ENCODE measurements at places on chromosomes 7 and 10.

DNA sequence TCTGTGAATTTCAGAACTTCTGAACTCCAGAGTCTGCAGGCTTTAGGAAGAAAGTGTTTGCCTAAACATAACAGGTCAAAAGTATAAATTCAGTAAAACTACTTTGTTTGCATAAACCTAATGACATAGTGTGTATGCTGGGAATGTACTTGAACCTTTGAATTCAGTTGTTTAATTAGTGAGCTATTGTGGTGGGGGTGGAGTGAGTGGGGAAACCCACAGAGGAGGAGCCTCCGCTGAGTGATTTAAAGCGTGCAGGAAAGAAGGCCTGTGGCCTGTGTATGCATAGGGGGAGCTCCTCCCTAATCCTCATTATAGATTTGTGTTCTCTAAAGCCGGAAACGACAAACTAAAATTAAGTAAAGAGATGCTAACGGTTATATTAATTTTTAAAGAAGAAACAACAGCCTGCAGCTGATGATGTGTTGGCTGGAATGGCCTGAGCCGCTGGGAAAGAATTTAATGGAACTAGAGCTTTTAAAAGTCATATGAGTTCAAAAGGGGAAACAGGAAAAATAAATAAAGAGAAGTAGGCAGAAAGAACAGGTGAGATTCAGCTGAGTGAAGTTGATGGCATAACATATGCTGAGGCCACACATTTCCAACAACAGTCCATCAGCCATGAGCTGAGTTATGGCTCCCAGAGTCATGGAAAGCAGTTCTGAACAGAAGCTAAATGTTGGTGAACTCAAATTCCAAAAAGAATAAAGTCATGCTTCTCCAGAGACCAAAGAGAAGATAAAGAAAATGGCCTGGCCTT lies 595.0 kb downstream of the GRM8 start:
- DNase-seq: no peak

GRCh38 chr7:108226816-108227299 lies 96.7 kb upstream of the LAMB4 start:
- no peak for DNase-seq

DNA sequence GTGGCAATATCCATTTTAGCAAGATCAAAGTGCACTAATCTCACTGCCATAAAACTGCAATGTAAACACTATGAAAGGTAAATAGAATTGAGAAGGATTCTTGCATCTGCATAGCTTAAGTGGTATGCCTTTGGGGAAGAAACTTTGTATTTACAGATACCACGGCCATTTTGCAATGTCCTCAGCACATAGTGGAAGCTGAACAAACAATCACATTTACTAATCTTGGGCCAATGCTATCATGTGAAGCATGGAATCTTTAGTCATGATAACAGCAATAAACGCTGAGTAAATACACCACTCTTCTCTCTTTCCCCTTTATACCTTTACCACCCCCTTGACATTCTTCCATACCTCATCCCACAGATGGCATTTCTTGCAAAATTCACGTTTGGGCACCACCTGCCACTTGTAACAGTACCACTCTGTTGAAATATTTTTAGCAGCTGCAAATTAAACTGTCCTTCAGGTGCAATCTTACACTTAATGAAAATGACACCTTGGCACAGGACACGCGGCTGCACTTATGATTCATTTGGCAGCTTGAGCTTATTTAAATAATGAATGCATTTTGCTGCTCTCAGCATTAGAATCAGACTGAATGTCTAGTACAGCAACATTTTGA lies 171.8 kb downstream of the SEMA3A start:
- DNase-seq: no peak

GRCh38 chr10:58989486-58990039 lies 186.9 kb upstream of the PHYHIPL start:
- no peak for DNase-seq

DNA sequence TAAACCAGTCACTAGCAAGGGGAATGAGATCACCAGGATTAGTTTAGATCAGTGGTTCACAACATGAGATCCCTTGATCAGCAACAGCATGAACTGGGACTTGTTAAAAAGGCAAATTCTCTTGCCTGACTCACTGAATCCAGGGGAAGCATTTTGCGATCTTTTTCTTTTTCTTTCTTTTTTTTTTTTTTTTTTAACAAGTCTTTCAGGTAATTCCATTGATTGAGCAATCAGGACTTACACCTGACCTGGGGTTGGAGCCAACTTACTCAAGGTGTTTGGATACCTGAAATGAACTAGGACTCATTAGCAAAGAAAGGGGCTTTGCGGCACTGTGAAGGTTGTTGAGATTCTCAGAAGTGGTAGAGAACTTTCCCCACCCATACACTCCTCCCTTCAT lies 47.1 kb upstream of the PRR15 start:
- DNase-seq: no peak

DNA sequence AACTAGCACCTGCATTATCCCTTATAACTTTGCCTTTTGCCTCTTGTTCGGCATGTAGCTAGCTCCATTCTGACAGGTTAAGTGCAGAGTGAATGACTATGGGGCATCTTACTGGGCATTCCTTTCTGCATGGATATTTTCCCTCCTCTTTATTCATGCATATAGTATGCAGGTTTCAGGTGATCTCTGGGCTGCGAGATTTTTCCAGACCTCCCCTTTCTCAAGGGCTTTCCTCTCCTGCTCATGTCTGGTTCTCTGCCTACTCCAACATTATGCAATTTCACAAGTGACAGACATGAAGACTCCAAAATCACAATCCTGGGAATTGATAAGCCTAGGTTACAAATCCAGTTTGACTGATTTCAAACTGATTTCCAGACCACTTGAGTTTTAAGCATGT lies 503.8 kb downstream of the NXPH1 start:
- no peak for DNase-seq

GRCh38 chr7:128783143-128783861 lies 7.7 kb upstream of the OPN1SW start:
- DNase-seq: no peak

- no peak for DNase-seq
Measured at GRCh38 chr10:5775685-5776084, 37.5 kb downstream of the GDI2 start.

- DNase-seq: no peak
Measured at GRCh38 chr7:44814919-44815318, 18.4 kb downstream of the PPIA start.

GRCh38 chr7:128027485-128027980 lies 3.7 kb downstream of the LRRC4 start:
- no peak for DNase-seq

DNA sequence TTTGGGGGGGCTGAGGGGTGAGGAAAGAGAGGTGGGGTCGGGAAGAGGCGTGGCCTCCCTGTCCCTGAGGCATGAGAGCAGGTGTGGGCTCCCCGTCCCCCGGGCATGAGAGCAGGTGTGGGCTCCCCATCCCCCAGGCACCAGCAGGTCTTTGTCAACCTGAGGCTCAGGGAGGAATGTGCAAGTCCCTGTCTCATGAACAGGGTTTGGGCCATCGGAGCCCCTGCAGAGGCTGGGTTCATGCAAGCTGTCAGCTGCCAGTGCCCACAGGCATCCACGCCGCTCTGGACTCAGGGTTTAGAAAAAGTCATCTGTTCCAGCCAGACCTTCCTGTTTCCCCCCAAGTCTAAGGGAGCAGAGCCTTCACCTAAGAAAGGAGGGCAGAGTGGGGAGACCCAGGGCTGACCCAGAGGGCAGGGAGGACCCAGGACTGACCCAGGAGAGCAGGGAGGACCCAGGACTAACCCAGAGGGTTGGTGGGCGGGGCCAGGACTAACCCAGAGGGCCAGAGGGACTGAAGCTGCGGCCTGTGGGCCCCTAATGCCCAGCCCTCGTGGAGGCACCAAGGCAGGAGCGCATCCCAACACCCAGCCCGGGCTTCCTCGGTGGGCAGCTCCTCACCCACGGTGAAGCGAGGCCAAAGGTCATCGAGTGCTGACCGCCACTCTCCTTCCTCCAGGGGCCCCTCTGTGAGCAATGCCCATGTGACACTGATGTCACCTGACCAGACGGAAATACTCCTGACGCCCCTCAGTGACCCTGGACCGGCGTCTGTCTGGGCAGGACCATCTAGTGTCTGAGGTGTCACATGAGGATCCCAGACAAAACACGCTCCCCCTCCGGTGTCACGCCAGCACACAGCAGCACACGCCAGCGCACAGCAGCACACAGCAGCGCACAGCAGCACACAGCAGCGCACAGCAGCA lies 28.9 kb upstream of the GPR146 start:
- no peak for DNase-seq

DNA sequence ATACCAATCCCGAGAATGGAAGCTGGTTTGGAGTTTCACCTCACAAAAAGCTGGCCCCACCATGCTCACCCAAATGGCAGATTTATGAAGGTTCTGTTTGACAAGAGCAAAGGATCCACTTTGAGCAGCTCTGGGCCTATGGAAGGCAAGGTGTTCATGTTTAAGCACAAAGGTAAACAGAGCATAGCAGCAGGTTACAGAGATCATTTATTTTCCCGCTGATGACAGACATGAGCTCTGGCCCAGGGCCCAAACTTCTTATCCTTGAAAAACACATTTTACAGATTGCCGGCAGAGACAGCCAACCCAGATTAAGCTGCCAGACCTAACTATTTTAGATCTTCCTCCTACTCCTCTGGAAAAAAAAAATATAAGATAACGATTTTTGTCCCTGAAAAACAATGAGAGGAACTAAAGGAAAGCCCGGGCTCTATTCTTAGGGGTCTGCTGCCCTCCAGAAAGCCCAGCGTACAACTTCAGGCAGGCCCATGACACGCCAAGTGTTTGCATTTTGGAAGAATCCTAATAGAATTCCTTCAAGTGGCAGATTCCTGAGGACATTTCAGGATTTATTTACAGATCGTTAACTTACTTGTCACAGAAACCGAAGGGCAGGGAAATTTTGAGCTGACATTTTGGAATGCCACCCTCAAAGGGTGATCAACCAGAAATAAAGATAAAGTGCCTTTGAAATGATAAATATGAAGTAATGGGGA lies 40.0 kb downstream of the SYPL1 start:
- no peak for DNase-seq

DNA sequence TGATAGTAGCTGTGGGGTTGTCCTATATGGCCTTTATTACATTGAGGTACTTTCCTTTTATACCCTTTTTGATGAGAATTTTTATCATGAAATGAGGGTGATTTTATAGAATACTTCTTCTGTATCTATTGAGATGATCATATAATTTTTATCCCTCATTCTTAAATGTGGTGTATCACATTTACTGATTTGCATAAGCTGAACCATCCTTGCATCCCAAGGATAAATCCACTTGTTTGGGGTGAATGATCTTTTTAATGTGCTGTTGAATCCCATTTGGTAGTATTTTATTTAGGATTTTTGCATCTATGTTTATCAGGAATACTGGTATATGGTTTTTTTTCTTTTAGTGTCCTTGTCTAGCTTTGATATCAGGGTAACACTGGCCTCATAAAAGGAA lies 84.5 kb upstream of the IL6 start:
- DNase-seq: no peak

DNA sequence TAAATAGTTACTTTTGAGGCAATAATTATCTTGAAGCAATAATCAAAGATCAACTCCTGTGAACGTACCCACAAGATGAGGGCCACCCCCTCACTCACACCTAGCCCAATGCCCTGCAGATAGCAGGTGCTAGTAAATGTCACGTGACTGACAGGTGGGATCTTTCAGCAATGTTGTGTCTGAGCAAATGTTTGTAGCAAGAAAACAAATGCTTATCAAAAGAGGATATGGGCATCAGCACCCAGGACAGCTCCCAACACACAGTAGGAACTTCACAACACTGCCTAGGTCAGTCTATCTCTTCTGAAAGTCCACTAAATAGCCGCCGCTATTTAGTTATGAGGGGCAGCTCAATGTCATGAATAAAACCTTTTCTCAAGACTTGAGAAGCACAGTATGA lies 120.8 kb upstream of the PDLIM1 start:
- no peak for DNase-seq

DNA sequence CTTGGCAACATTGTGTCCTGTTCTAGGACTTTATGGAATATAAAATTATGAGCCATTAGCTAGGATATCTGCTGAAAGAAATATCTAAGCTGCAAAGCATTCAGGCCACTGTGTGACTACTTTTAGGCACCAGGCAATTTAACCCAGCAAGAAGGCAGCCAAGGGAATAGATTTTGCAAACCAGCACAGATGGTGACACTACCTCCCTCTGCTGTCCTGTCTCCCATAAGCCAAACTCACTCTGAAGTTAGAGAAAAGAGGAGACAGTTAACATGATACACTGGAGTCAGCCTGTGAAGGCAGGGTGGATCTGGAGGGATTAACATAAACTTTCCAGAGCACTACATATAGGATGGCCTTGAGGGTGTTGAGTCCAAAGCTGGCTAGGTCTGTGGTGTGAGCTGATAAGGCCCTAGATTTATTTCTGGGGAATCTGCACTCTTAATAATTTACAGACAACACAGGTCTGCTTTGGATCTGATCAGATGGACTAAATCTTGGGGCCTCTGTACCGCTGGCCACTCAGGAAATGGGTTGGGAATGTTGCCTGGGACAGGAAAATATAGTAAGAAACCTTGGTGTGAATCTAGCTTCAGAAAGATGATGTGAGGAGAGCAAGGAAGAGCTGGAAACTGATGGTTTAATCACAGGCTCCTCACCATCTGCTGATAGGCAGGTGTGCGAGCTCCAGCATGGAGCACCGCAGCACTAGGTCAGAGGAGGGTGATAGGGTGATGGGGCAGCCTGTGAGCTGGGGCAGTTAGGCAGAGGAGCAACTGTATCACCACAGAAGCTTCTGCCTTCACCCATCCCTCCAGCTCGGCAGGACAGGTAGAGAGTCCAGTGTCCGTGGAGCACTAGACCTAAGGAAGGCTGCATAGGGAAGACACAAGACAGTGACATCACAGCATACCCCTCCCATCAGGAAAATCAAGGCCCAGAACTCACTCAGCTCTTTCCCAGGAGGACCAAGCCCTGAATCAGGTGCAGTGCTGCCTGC lies 229.9 kb upstream of the PRSS1 start:
- DNase-seq: no peak

- DNase-seq: no peak
Measured at GRCh38 chr7:77461246-77461645, 45.1 kb upstream of the GSAP start.

- no peak for DNase-seq
Measured at GRCh38 chr10:13920031-13920430, 333.3 kb downstream of the PRPF18 start.
